H1 (cell line): ENCODE measurements at places on chromosomes 3 and 15.
A peak's percentile ranks its signal among the peaks of the same experiment; 100 is the strongest.

DNA sequence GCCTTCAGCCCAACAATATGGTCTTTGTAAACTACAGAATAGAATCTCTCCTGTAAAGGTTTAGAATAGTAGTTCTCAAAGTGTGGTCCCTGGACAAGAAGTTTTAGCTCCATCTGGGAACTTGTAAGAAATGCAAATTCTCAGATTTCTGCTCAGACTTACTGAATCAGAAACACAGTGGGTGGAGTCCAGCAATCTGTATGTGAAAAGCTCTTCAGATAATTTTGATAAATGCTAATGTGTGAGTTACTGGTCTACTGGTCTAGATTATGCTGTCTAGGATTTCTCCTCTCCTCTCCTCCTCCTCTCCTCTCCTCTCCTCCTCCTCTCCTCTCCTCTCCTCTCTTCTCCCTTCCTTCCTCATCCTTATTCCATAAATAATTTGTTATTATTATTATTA is 57.5 kb downstream of the RBMS3 start:
- DNase-seq, result no peak

DNA sequence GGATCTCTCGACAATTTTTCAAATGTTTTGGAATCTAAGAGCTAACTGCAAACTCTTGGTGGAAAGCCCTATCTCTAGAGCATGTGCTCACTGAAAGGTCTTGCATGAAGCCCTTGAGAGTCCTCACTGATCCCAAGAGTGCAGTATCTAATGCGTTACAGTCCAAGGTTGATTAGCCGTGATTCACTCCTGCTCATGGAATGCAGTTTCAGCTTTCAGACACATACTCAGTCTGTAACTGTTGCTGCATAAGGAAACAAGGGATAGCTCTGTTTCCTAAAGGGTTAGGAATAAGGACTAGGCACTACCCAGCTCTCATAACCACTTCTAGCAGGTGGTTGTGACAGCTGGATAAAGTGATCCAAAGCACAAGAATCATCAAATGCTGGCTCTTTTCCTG is 687.4 kb upstream of the CFAP20DC start:
- no peak for DNase-seq

DNA sequence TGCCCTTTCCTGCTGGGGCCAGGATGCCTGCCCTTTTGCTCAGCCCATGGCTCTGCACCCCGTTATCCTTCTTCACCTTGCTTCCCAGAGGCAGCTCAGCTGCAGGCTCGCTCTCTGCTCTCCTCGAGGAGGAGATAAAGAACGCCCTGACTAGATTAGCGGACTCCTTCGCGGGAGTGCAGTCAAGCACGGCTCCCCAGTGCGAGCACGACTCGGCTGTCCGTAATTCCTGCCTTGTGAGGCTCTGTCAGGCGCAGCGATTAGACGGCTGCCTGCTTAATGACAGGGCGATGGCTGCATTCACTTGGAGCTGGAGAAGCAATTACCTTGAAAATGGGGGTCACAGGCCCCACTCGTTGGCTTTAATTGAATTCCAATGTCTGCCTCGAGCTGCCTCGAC is 25.9 kb downstream of the TLE3 start:
- DNase-seq, result no peak

DNA sequence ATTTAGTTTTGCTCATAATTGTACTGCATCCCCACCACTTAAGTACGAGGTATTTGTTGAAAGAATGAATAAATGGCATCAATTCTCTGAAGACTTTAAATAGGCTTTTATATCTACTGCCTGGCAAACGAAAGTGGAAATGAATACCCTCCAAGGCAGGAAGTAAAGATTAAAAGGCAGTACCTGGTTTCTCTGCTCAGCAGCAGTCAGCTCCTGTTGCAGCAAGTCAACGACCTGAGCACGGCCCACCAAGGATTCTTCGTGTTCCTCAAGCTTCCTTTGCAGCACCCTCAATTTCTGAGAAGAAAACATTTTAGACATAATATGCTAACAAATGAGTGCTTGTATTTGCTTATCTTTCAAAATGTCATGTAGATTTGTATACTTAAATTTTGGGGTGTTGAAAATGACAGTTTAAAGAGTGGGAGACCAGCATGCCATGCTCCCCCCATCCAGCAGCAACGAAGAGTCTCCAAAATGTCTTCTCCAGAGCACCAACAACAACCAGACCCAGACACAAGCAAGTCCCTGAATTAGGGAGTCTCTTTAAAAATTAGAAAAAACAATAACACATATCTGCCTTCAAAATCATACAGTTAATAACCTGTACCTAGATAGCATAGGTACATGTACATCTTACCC is 31.2 kb downstream of the GOLGB1 start:
- DNase-seq, result no peak

- DNase-seq, result no peak
These were observed 7.5 kb downstream of the PSTPIP1 start for GRCh38 chr15:77002436-77002835.

GRCh38 chr3:55488398-55489055 is 1.4 kb upstream of the WNT5A start:
- no peak for DNase-seq

GRCh38 chr3:52032702-52033408 is 23.5 kb downstream of the DUSP7 start:
- no peak for DNase-seq

- DNase-seq, result no peak
These were observed 209.6 kb upstream of the MCTP2 start for GRCh38 chr15:94021621-94022320.

GRCh38 chr3:72976281-72976741 is 20.3 kb upstream of the PPP4R2 start:
- DNase-seq, result no peak

GRCh38 chr15:86840996-86841395 is 761.3 kb downstream of the AGBL1 start:
- no peak for DNase-seq

- DNase-seq, result no peak
These were observed 293.9 kb upstream of the PROK2 start for GRCh38 chr3:72078676-72079368.

GRCh38 chr15:53713218-53713617 is 46.2 kb downstream of the WDR72 start:
- no peak for DNase-seq

DNA sequence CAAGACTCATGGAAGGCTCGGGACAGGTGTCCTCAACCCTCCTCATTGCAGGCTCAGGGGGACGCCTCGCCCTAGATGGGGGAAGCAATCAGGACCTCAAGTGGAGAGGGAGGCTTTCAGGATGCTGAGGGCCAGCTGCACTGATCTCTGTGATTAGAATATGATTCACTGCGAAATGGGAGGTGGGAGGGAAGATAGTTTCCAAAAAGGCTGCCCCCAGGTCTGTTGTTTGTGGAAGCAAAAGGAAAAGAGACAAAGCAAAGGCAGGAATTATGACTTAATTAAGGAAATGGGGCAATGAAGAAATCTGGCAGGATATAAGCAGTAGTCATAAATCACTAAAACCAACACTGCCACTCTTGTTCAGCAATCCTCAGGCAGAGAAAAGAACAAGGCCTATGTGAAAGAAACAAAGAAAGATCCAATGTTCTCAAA is 85.6 kb upstream of the ABHD17C start:
- no peak for DNase-seq

- DNase-seq, result peak; percentile 23
These were observed at the start of gene CAPN7 for GRCh38 chr3:15205934-15206661. CAPN7 (plus strand) TSS chr3:15206246; CDS start chr3:15206496, 250 bp downstream.

GRCh38 chr3:160981217-160981938 is 123.8 kb downstream of the B3GALNT1 start:
- DNase-seq, result no peak

DNA sequence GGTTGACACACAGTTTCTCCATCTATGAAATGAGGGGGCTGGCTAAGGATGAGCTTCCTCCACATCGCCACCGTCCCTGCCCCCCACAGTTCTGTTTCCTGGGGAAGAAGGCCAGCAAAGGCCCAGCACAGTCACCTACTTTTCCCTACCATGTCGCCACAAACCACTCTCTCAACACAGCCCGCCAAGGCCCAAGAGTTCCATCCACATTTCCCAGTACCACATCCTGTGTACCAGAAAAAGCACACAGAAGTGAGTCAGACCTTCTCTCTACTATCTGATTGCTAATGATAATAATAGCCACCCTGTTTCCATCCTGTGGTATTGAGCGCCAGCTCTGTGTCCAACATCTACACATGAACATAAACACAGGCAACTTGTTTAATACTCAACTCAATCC is 30.3 kb upstream of the C15orf39 start:
- DNase-seq, result no peak

GRCh38 chr15:39451121-39451688 is 129.7 kb upstream of the THBS1 start:
- no peak for DNase-seq

- DNase-seq, result peak; percentile 41
These were observed 150.7 kb upstream of the MEF2A start for GRCh38 chr15:99414755-99415731.

- DNase-seq, result peak; percentile 43
These were observed 305.9 kb downstream of the CACNA2D3 start for GRCh38 chr3:54427941-54428871.

GRCh38 chr3:48128774-48129173 is 59.4 kb downstream of the CDC25A start:
- no peak for DNase-seq

GRCh38 chr3:59001675-59002074 is 48.1 kb downstream of the CFAP20DC start:
- no peak for DNase-seq

- no peak for DNase-seq
These were observed 202.6 kb upstream of the MCTP2 start for GRCh38 chr15:94028809-94029208.

GRCh38 chr15:51853998-51854397 is 24.5 kb downstream of the TMOD3 start:
- DNase-seq, result no peak

DNA sequence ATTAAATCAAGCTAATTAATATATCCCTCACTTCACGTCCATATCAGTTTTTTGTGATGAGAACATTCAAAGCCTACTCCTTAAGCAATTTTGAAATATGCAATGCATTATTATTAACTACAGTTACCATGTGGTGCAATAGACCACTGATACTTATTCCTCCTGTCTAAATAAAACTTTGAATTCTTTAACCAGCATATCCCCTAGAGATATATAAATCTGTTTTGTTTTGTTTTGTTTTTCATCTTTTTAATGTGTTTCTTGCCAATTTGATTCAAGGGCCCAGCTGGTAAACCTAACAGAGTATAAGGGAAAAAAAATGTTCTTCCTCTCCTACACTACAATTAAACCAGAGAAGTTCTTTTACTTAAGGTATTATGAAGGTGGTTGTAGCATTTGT is 524.2 kb downstream of the NAALADL2 start:
- no peak for DNase-seq

- no peak for DNase-seq
These were observed 112.3 kb downstream of the CHCHD6 start for GRCh38 chr3:126816298-126816697.

GRCh38 chr3:181317508-181317907 is 328.0 kb upstream of the DNAJC19 start:
- no peak for DNase-seq

GRCh38 chr3:128491691-128491940 is 1.4 kb downstream of the GATA2 start:
- DNase-seq, result no peak

DNA sequence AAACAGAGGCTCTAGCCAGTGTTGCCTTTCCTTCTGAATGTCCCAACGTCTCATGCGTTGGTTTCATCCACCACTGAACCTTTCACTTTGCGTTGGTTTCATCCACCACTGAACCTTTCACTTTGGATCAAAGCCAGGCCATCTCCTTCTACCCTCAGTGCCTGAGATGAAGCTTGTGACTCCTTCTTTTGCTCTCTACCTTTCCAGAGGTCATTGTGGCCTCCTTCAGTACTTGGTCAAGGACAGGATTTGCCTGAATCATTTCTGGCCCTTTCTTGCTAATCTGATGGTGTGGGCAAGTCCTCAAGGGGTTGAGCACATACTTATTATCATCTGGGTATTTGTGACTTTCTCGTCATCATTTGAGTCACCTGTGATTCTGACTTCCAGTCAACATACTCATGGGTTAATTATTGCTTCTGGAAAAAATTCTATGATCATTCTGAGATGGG is 50.0 kb downstream of the SELENOT start:
- no peak for DNase-seq

GRCh38 chr3:42708611-42709151 is 6.1 kb upstream of the HHATL start:
- no peak for DNase-seq
